ENCODE measurements at places on chromosomes 6 and 20.

DNA sequence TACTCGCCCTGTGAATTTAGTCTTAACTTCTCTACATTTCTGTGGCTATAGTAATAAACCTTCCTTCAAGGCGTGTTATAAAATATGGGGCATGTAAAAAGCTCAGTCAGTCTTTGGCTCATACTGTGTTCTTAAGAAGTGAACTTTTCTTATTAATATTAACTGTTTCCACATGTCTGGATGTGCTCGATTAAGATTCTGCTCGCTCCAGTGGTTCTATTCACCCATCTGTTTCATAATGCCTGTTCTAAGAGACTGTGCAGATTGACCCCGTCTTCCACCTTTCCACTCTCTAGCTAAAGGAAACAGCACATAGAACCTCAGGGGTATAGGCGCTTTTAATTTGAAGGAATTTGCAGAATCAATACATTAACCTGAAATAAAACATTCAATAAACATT, 99.9 kb downstream of the L3MBTL3 start:
- DNase-seq, result peak; percentile 17

- DNase-seq, result no peak
Measured at GRCh38 chr20:56579301-56579710, 46.3 kb downstream of the FAM209B start.

GRCh38 chr20:7196481-7196880, 429.0 kb downstream of the BMP2 start:
- DNase-seq, result peak; percentile 69

DNA sequence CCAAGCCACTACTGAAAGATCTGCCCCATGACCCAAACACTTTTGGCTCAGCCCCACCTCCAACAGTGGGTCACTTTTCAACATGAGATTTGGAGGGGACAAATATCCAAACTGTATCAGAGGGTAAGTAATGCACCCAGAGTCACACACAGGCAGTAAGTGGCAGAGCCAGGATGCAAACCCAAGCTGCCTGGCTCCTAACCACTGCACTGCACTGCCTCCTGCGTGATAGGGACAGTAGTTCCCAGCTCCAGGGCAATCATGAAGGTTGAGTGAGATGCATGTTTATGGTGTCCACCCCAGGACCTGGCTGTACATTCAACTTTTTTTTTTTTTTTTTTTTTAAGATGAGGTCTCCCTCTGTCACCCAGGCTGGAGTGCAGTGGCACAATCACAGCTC, 88.2 kb downstream of the TOX2 start:
- DNase-seq, result no peak

DNA sequence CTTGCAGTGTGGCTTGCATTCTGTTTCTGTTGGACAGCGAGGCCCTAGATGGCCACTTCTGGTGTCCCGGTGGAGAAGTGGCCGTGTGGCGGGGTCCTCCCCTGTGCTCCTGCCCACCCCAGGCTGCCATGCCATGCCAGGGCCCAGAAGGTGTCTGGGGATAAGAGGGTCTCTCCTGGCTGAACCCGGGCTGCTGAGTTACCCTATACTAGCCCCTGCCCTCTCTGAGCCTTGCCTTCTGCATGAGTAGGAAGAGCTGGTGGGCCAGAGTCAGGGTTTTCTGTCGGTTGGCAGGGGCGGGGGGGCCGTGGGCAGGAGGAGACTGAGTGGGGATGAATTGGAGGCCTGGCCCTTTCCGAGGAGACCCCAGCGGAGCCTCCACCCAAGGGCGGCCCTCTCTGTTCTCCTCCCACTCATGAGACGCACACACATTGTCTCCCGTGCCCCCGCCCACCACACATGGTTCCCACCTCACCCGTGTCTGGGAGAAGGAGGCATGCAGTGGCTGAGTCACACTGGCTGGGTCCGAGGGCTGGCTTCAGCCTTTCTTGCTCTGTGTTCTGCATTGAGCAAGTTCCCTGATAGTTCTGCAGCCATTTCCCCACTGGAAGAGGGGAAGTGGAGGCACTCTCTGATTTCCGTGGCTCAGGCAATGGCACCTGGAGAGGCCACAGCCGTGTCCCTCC, 24.6 kb downstream of the VSTM2L start:
- no peak for DNase-seq

DNA sequence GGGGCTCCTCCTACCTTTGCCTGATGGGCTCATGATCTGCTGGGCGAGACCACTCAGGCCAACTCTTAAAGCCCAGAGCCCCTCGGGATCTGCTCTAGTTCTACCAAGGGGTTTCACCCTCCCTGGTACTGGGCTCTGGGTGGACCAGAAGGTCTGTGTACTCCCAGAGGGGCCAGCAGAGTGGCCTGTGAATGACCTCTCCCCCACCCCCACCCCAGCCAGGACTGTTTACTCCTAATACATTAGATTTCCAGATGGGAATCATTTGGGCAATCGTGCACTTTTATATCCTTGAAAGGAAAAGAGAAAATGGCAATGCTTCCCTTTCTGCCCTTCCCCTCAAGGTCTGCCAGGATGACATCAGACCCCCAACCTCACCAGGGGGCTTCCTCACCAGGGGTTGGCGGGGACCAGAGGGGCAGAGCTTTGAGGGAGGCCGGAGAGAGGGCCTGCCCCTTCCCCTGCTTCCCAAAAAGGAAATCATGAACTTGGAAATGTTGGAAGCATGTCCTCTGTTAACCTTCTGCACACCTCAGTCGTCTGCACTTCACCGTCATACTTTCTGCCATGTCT, 37.1 kb upstream of the PMEPA1 start:
- no peak for DNase-seq

GRCh38 chr20:13321416-13321815, 100.3 kb downstream of the ISM1 start:
- no peak for DNase-seq

- no peak for DNase-seq
Measured at GRCh38 chr6:3538536-3538935, 81.7 kb upstream of the SLC22A23 start.

GRCh38 chr20:58585753-58586540, 65.1 kb upstream of the STX16 start:
- DNase-seq, result peak; percentile 45

DNA sequence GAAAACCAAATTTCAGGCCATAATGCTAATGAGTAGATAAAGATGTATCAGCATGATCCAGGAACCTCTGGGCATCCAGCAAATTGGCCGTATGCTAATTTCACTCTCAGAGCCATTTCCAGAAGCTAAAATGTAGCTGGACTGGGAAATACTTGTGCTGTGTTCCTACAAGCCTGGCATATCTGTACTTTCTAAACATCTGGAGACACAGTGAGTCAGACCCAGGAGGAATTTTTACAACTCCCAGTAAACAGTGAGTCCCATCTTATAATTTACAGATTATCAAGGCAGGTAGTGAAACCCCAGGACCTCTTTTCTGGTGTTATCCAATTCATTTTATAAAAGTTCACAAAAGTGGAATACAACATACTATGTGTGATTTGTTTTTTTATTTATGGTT, 683.0 kb upstream of the ADGRB3 start:
- peak; percentile 18 for DNase-seq

GRCh38 chr6:1904898-1905297, 295.2 kb downstream of the FOXC1 start:
- no peak for DNase-seq

GRCh38 chr6:37006793-37007339, 1.4 kb downstream of the FGD2 start:
- peak; percentile 35 for DNase-seq

- DNase-seq, result no peak
Measured at GRCh38 chr6:147707524-147707923, 199.0 kb downstream of the SAMD5 start.

GRCh38 chr6:140370441-140370840, 996.0 kb upstream of the CITED2 start:
- DNase-seq, result peak; percentile 59

DNA sequence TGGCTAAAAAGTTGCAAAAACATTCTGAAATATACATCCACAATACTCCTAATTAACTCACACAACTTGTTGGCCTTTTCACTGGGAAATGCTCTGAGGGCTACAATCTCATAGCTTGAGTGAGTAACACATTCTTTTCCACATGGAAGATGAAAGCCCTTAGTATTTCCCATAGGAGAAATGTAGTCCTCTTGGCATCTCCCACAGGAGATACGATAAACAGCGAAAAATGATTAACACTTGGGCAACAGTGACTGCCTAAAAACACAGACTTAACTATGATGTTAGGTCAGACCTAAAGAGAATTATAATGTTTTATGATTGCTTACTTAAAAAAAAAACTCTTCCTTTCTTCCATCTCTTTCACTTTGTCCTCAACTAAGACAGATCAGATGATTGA, 9.0 kb downstream of the MYLK4 start:
- DNase-seq, result no peak
